Right ventricle myocardium superior (tissue), 1 donor: ENCODE measurements at places on chromosomes 5 and 9. TPM values are rescaled to one million over a fixed set of nuclear protein-coding genes. Genes with fewer than 3 reads are reported as not detected.

GRCh38 chr9:136108648-136109266 is 9.9 kb downstream of the TMEM250 start:
- no peak for DNase-seq

GRCh38 chr9:18350995-18351595 is 122.9 kb upstream of the ADAMTSL1 start:
- DNase-seq = no peak

DNA sequence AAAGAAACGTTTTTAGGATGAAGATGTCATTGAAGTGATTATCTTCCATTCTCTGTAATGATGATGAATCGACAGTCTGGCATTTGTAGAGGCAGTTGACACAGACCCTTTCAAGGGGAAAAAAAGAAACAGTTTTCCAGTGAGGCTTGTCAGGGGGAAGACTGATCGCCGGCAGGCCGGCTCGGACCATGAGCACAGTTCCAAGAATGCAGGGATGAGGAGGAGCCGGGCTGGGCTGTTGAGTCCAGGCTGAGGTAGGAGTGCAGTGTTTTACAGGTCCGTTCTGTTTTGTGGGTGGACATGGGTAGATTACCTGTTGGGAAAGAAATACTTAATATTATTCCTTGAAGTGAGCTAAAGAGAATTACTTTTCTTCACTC is 194.6 kb downstream of the AOPEP start:
- DNase-seq = no peak

DNA sequence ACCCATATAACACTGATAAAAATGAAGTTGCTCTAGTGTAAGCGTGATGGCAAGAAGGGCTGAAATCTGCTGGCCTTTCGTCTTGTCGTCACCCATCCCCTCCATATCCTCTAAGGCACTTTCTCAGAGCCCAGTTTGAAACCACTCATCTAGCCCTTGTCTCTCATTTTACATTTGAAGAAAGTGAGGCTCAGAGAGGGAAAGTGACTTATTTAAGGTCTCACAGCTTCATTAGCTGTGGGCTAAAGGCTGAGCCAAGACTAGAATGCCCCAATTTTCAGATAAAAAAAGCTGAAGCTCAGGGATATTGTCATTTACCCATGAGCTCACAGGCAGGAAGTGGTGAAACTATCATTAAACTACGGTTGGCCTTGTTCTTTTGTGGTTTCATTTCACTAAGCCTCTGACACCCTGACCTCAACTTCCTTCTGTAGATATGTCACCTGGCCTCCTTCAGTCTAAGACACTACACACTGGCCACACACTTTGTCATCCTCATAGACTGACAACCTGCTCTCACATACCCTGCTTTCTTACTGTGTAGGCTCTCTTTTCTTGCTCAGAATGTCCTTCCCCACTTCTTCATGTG is 176.7 kb upstream of the DMAC1 start:
- DNase-seq = no peak

DNA sequence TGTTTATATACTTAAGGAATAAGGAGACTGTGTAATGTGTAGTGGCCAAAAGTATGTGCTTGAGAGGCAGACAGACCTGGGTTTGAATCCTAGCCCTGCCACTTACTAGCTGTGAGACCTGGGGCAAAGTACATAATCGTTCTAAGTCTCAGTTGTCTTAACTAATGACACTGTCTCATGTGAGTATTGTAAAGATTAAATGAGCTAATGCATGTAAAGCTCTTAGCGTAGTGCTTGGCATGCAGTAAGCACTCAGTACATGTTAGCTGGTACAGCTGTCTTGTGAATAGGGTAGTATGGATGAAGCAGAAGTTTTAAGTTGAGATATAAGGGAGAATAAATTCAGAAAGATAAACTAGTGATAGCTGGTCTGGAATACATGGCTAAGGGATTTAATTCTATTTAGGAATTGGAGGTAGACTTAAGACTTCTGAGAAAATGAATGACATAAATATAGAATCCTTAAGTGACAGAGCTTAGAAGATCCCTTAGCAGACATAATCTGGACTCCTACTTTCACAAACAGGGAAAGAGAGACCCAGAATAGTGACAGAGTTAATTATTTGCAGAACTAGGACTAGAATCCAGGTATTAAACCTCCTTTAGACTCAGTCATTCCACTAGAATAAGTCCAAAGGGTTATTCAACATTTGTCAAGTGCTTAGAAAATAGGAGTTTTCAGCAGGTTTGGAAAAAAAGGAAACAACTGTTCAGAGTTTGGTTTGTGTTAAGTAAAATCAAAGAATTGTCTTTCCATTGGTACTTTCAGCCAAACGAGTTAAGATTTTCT is 13.1 kb downstream of the GPR21 start:
- DNase-seq = no peak

Gene GRM6
- not detected for total RNA-seq

DNA sequence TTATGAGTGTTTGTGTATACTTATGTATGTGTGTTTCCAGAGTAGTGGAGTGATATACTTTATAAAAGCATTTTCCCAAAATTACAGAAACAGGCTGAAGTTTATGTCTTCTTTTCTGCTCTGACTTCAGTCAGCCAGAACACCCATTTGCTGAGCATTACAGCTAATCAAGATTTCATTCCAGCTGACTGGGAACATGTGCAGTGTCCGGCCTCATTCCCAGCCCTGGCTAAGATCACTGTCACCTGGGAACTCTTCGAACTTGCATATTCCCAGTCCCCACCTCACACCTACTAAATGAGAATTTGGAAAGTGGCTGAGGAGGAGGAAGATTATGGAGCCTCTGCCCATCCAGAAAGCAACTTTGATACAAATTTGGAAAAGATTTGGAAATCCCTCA is 90.8 kb upstream of the PRRC1 start:
- no peak for DNase-seq

DNA sequence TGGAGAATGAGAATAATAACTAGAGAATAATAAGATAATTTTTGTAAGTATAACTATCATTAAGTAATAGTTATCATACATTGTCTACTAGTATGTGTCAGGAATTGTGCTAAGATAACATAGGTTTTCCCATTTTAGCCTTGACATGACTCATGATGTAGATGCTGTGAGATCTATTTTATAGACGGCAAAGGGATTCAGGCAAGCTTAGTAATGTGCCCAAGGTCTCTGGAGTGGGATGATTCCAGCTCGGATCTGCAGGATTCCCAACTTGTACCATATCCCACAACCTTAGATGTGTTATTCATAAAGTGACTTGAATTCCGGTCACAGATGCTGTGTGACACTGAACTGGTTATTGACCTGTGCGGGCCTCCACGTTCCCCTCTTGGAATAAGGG is 51.5 kb downstream of the IL31RA start:
- no peak for DNase-seq

Gene TYRP1
- total RNA-seq = 50.2 TPM

- DNase-seq = no peak
These were observed 8.8 kb downstream of the MSX2 start for GRCh38 chr5:174733091-174733690.

DNA sequence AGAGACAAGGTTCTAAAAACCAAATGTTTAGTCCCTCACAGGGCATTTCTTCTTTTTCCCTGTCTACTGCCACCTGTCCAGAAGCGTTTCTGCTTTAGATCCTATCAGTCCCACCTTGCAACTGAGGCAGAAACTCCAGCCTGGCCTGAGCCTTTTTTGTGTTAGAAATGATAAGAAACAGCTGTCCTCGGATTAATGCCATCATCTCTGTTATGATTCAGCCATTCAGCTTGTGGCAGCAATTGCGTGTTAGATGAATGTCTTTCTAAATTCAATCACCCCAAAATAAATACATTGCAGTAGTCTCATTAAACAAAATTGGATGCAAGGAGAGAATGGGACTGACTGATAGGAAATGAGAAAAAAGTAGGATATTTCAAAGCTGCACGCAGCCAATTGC is 28.3 kb upstream of the FRMPD1 start:
- DNase-seq = no peak

DNA sequence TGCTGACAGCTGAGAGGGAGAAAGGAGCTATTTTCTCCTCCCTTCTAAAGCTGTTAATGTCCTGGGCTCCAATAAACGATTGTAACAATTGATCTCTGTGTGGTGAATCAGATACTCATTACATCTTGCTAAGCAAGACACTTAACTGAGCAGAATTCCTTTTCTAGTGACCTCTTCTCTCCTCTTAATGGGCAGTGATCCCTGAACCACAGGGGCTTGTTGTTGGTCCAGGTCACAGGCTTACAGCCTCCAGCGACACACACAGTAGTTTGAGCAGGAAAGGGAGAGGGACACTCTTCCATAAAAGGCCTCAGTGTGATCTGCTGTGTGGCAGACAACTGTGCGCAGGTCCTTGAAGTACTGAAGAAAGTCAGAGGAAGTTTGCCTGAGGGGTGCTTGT is 58.5 kb upstream of the MYO10 start:
- DNase-seq = no peak

Gene RANBP3L
- total RNA-seq = 0.38 TPM

DNA sequence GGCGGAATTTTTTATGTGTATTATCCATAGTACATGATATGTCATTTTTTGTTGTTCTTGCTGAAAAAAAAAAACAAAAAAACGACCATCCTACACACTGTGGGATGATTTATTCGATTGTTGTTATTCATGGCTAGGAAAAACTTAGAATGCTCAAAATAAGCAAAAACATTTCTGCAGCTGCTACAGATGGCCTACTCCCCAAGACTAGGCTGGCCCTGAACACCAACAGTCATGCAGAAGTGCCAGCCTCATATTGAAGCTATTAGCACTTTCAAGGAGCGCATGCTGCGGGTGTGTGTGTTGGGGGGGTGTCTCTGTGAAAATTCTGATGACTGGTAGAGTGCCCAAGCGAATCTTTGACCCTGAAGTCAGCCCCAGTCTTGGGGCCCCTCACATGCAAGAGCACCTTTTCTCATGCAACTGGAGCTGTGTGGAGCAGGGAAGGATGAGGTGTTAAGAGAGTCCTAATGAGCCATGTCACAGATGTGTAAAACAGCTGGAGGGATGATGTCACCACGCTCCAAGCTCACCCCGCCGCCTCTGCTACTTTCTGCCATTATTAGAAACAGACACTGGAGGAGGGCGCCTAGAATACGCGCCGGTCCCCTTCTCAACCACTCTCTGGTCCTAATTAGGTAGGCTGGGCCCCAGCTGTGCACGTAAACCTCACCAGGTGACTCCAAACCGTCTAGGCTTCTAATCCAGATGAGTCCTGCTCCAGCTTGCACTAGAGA is 61.0 kb upstream of the SMIM23 start:
- DNase-seq = no peak

DNA sequence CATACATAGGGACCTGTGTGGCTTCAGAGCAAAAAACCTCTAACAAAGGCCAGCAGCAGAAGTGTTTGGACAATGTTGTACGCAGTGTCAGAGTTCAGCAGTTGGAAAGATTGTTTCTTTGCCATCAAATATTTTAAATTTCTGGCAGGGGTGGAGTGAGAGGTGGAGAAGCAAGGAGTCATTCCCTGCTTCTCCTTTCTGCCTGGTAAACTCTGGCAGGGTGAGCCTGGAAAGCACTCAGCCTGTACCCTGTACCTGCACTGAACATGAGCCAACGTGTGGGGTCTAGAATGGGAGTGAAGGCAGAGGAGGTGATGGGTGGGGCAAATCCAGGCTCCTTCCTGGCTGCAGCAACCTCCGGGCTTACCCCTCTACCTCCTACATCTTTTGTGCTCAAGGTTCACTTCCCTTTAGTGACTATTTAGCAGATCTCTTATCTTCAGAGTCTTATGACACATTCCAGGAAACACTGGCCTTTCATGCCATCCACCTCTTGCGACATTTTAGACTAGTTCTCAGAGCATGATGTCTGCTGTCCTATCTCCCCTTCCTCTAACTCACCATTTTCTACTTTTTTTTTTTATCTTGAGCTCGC is 445.0 kb upstream of the PIK3R1 start:
- DNase-seq = no peak

- no peak for DNase-seq
These were observed 28.8 kb upstream of the DMAC1 start for GRCh38 chr9:7828334-7828733.

- DNase-seq = no peak
These were observed 471.3 kb downstream of the PDE4D start for GRCh38 chr5:59421986-59422941.

DNA sequence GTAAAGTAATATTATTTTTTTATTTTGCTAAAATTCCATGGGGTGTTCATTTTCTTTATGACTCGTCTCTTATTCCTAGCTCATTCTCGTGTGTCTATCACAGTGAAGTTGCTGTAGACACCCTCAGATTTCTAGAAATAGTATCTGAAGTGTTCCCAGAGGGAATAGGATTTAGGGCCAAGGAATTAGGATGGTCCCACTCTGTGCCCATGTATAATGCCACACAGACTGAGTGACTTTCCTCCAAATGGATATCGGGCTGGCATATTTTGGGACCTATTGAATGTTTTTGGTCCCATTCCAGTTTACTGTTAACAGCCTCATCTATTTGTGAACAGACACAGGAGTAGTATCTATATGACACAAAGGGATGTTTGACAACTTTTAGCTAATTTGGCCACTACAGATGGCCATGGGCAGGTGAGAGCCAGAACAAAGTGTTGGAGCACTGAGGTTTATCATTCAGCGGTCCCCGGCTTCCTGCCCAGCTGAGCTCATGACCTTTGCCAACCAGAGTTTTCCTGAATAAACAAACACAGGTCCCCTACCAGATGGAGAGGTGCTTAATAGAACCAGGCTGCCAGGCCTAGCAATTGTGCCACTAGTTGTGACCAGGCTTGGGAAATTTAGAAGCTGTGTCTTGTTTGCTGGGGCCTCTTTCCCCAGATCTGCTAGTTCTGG is 46.9 kb downstream of the MAP1B start:
- no peak for DNase-seq

Gene FUT7
- total RNA-seq = not detected

GRCh38 chr5:31680528-31680927 is 41.6 kb downstream of the PDZD2 start:
- DNase-seq = peak; percentile 85

DNA sequence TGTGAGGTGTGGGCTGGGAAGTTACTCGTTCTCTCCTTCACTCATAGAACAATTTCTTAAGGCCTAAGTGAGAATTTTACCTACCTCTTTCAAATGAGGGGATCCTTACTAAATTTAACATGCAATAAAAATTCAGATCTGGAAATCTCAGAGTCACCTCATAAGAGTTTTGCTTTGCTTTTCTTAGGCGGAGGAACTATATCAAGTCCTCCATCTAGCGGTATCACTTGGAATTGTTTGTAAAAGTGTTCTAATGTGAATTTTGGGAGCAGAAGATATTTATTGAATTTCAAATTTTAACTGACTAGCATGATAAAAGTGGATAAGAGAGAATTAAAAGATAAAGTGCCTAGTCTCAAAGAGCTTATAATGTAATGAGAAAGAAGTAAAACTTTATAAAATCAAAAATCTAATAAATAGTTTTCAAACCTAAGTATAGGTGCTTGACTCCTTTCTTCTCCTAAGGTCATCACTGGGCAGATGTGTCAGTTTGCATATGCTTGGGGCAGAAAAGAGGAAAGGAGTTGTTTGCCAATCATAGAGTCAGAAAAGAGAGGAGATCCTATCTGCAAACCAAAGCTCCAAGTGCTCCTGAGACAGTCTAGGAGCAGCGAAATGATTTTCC is 145.7 kb upstream of the DAB2 start:
- DNase-seq = no peak

GRCh38 chr9:85940832-85941621 is at the start of gene NAA35:
Gene NAA35 (plus strand): TSS chr9:85941146. CDS start chr9:85942160, 1,014 bp downstream.
- DNase-seq = peak; percentile 98

Gene LCN15
- total RNA-seq = not detected
